Cardiac muscle cell (in vitro differentiated cells and primary cell): ENCODE measurements at places on chromosomes 1 and 21. TPM values are rescaled to one million over a fixed set of nuclear protein-coding genes. Genes with fewer than 3 reads are reported as not detected.

GRCh38 chr1:42176902-42177519 is 12.5 kb upstream of the GUCA2A start:
- no peak overlapping the region for H3K27ac ChIP-seq
- H3K4me3 ChIP-seq, result no peak overlapping the region
- H3K4me1 ChIP-seq, result peaks cover 23% of the 10 kb centered on the region
- no peaks in the 10 kb centered on the region for H3K36me3 ChIP-seq
- H3K27me3 ChIP-seq, result no peaks in the 10 kb centered on the region

- H3K27me3 ChIP-seq, result no peaks in the 10 kb centered on the region
- no peaks in the 10 kb centered on the region for H3K36me3 ChIP-seq
- no peak overlapping the region for H3K4me3 ChIP-seq
Measured at GRCh38 chr1:17165823-17166222, 39.1 kb upstream of the PADI1 start.

The ZSWIM5 gene
- 6.6 and 10.3 TPM in 2 replicates for total RNA-seq

The S100A7 gene
- not detected in 2 replicates for total RNA-seq

The OR2T5 gene
- not detected in 2 replicates for total RNA-seq

DNA sequence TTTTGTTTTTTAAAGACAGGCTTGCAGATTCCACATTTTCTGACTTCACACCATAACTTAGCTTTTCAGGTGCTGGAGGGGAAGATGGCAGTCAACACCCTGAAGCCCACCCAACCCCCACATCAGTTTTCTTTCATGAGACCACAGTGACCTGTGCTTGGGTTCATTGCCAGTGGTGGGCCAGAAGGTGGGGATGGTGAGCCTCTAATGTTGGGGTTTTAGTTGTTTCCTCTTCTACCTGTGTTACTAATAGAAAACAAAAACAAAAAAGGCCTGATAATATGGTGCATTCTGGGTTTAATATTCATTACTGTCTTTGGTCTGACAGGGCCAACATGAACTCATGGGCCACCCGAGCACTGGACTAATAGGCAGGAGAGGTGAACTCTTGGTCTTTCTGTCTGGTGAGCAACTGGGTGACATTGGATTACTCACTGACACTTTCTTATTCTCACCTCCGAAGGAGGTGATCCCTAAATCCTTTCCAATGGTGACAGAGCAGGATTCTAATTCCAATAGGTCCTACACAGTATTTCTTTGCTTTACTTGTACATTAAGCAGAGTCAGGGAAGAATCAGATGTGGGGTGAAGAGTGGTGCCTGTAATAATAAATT is 132.8 kb downstream of the CLIC6 start:
- DNase-seq, result no peak
- H3K36me3 ChIP-seq, result no peaks in the 10 kb centered on the region
- no peak overlapping the region for H3K4me3 ChIP-seq

DNA sequence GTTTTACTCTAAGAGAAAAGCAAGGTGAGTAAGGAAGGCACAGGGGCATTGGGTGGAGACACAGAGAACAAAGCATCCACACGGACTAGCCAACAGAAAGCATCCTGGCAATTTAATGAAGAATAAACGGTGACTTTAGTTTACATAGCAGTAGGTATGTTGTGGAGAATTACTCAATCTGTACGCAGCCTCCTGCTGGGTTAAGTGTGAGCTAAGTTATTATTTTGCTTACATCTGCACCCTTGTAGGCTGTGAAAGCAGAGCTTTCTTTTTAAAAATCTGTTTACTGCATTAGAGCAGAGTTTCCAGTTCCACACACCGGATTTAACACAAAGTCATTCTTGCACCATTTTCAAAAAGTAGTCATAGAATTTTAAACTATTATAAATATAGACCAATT is 144.5 kb downstream of the AKT3 start:
- no peaks in the 10 kb centered on the region for H3K36me3 ChIP-seq
- H3K27me3 ChIP-seq, result no peaks in the 10 kb centered on the region
- H3K27ac ChIP-seq, result no peak overlapping the region
- no peaks in the 10 kb centered on the region for H3K4me1 ChIP-seq
- DNase-seq, result no peak

GRCh38 chr1:201192261-201192788 is 1.7 kb downstream of the IGFN1 start:
- peaks cover 40% of the 10 kb centered on the region for H3K27me3 ChIP-seq
- H3K4me3 ChIP-seq, result no peak overlapping the region
- H3K36me3 ChIP-seq, result no peaks in the 10 kb centered on the region
- no peak overlapping the region for H3K27ac ChIP-seq

GRCh38 chr1:52348704-52349300 is 17.2 kb downstream of the CC2D1B start:
- H3K4me3 ChIP-seq, result no peak overlapping the region
- peak; percentile 70 for DNase-seq
- peak overlapping the region; percentile 81 for H3K27ac ChIP-seq
- no peaks in the 10 kb centered on the region for H3K27me3 ChIP-seq
- no peaks in the 10 kb centered on the region for H3K4me1 ChIP-seq
- H3K36me3 ChIP-seq, result peaks cover 4% of the 10 kb centered on the region

DNA sequence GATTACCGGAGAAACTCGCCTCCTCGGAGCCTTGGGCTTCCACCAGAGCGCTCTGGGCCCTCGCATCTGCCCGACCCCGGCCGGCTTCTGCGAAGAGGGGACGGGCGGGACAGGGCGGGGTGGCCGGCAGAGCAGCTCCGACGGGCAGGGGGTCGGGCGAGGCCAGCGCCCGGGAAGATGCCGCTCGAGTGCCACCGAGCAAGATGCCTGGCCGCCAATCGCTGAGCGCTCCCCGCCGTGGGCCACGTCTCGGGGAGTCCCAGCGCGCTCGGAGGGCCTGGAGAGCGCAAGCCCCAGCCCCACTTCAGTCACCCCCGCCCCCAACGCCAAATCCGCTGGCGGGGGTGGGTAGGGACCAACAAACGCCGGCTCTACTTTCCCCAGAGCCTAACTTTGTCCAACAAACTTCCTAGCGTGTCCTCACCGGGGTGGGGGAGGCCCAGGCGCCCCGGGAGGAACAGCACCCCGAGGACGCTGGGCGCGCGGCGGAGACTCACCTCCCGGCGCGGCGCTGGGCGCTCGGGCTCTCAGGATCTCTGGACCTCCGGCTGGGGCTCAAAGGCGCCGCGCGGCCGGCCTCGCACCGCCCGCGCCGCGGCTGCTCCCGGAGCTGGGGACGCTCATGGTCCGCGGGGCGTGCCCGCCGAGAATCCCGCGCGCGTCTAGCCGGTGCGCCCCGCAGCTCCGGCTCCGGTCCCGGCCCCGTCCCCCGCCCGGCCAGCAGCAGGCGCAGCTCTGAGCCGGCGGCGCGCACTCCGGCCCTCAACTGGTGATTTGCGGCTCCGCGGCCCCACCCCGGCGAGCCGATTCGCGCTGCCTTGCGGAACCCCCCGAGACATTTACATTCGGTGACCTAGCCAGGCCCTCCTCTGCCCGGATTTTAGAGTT is at the start of gene BCAR3:
TSS of gene BCAR3 (minus strand) at position 737 of the 888 bp plus-strand sequence. CDS start 6,907 bp downstream, outside the sequence.
- peak within 1 kb of the TSS; percentile 42 for H3K4me3 ChIP-seq
- H3K27ac ChIP-seq, result no peak within 1 kb of the TSS
- peak; percentile 85 for DNase-seq
- H3K36me3 ChIP-seq, result no peaks in the 10 kb centered on the region
- peaks cover 41% of the 10 kb centered on the region for H3K27me3 ChIP-seq

GRCh38 chr21:35559128-35559828 is 501.0 kb downstream of the SETD4 start:
- no peaks in the 10 kb centered on the region for H3K4me1 ChIP-seq
- H3K36me3 ChIP-seq, result no peaks in the 10 kb centered on the region
- H3K27ac ChIP-seq, result no peak overlapping the region

The BMP8A gene
- 0.09 and 0.46 TPM in 2 replicates for total RNA-seq

- H3K27ac ChIP-seq, result no peak overlapping the region
- H3K4me1 ChIP-seq, result no peaks in the 10 kb centered on the region
- no peaks in the 10 kb centered on the region for H3K36me3 ChIP-seq
- no peak overlapping the region for H3K4me3 ChIP-seq
- DNase-seq, result no peak
Measured at GRCh38 chr1:36822648-36823047, 211.7 kb downstream of the GRIK3 start.

GRCh38 chr1:246029616-246030015 is 477.5 kb downstream of the SMYD3 start:
- no peak overlapping the region for H3K4me3 ChIP-seq
- no peaks in the 10 kb centered on the region for H3K36me3 ChIP-seq
- no peak overlapping the region for H3K27ac ChIP-seq

The NBPF20 gene
- 1.3 and 2.4 TPM in 2 replicates for total RNA-seq

GRCh38 chr1:98669355-98670296 is 8.1 kb downstream of the SNX7 start:
- H3K4me1 ChIP-seq, result no peaks in the 10 kb centered on the region
- no peak overlapping the region for H3K4me3 ChIP-seq
- H3K27me3 ChIP-seq, result no peaks in the 10 kb centered on the region
- H3K27ac ChIP-seq, result no peak overlapping the region
- DNase-seq, result no peak

- no peak overlapping the region for H3K27ac ChIP-seq
- H3K4me3 ChIP-seq, result peak overlapping the region; percentile 7
- no peaks in the 10 kb centered on the region for H3K36me3 ChIP-seq
- H3K4me1 ChIP-seq, result peaks cover 29% of the 10 kb centered on the region
- no peak for DNase-seq
Measured at GRCh38 chr1:165352442-165353293, 3.8 kb downstream of the LMX1A start.

The H3-3A gene
- 439 and 725 TPM in 2 replicates for total RNA-seq

The TRIM45 gene
- total RNA-seq, result 9.9 and 21.5 TPM in 2 replicates

DNA sequence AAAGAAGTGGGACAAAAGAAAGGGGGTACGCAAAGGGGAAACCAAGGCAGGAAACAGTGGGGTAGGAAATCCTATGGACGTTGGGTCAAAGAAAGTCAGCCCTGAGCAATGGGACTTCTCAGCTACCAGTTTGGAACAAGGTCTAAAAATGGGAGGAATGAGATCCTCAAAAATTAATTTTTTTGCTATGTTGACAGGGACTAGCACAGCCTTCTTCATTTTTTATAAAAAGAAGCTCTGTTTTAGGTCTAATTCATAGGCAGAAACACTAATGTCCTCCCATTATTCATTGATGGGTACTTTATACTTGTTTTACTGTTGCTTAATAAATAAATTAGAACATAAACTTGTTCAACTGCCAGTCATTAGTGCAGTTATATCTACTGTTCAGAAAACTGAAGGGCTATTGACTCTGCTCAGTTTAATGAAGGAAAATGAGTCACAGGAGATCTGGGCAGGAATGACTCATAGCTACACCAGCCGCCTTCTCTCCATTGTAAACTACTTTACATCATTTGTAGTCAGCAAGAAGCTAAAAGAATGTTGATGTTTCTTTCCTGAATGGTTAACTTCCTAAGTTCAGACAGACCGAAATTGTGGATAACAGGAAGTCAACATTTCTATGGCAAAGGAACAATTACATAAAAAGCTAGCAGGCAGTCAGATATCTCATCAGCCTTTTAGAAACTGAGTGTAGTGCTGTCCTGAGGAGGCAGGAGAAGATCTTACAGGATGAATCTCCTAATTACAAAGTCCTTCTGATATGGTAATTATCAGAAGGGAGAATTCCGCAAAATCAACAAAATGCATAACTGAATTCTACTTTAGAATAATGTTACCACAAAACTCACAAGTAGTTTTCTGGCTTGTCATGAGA is 356.4 kb upstream of the PKN2 start:
- no peaks in the 10 kb centered on the region for H3K36me3 ChIP-seq
- H3K4me3 ChIP-seq, result no peak overlapping the region
- no peak for DNase-seq
- H3K4me1 ChIP-seq, result no peaks in the 10 kb centered on the region
- H3K27me3 ChIP-seq, result no peaks in the 10 kb centered on the region
